Muscle of leg (tissue), 16 donors: ENCODE measurements at places on chromosomes 12 and 14. TPM values are rescaled to one million over a fixed set of nuclear protein-coding genes. Genes with fewer than 3 reads are reported as not detected.

The PLBD1 gene
- 27.2 TPM for polyA plus RNA-seq

The BCL2L2 gene
- polyA plus RNA-seq = 32.8 TPM

The BEGAIN gene
- polyA plus RNA-seq = 3.5 TPM

The DEGS2 gene
- 0.50 TPM for polyA plus RNA-seq

- DNase-seq = no peak
These were observed 65.1 kb upstream of the TRHDE start for GRCh38 chr12:72207079-72207478.

The SERPINA9 gene
- polyA plus RNA-seq = not detected

The MRPS35 gene
- 46.6 TPM for polyA plus RNA-seq

GRCh38 chr12:76687981-76688380 lies 75.9 kb upstream of the ZDHHC17 start:
- peak; percentile 95 for DNase-seq

GRCh38 chr12:125455556-125455955 lies 390.3 kb downstream of the AACS start:
- no peak for DNase-seq

DNA sequence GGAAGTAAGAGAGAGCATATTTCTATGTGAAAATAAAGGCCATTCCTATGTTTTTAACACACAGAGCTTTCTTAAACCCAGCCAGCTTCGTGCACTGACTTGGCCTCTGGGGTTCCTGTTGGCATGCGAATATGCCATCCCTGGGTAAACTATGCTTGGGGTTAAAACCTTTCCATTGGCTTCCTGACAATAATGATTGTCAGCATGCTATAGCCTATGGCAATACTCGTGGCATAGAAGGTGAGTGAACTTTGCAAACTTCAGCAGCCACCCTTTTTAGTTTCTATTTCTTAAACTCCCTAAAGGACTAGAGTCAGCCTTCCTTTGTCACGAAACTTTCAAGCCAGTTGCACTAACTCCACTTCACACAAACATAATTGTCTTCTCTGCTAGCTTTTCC lies 148.4 kb upstream of the RGS6 start:
- no peak for DNase-seq
